NCI-H1436 treated with DMSO at 0.1 percent for 48 hours (cell line): ENCODE measurements at places on chromosomes 1 and 21.

GRCh38 chr21:32082466-32082865, 196.4 kb downstream of the MIS18A start:
- DNase-seq, result no peak

DNA sequence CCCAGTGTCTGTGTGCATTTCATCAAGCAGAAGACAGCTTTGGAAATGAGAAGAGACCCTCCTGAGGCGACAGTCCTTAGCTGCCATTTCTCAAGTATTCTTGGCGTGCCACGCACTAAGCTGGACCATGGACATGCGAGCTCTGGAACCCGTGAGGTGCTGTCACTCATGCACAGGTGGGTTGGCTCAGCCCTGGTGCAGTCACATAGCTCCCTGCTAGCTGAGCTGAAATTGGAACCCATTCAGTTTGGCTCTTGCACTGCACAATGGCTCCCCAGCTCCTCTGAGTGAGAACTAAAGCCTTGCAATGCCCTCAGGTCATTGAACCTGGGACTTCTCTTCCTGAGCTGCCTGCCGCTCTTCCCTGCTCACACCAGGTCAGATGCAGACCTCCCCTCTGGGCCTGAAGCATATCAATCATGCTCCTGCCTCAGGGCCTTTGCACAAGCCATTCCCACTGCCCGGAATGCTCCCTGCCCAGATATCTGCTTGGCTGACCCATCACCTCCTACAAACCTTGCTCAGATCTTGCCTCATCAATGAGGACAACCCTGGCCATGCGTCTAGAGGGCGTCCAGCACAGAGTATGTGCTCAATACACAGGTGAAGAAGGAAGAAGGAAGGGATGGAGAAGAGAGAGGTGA, 6.3 kb upstream of the SRARP start:
- no peak for DNase-seq

- DNase-seq, result no peak
Observed at GRCh38 chr1:241406421-241406820, 49.4 kb upstream of the RGS7 start.

GRCh38 chr1:91753878-91754277, 132.1 kb downstream of the TGFBR3 start:
- no peak for DNase-seq

GRCh38 chr1:155954645-155955044, 13.2 kb downstream of the RXFP4 start:
- no peak for DNase-seq

DNA sequence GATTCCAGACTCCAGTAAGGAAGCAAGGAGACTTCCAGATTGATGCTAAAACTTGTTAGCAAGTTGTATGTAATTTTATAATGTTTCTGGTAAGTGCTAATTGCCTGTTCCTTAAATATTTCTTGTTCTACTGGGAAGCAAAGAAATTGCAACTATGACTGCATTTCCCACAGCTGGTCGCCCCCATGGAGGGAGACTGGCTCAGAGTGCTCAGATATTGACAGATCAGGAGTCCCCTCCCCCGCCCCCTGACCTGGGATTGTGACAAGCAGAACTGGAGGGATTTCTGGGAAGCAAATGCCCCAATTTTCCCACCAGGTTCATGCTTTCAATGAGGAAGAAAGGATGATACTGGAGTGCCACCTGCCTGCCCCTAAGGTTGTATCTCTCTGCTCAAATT, 82.2 kb upstream of the HMGB4 start:
- no peak for DNase-seq

GRCh38 chr1:3717041-3717714, 35.1 kb upstream of the CCDC27 start:
- DNase-seq, result no peak

DNA sequence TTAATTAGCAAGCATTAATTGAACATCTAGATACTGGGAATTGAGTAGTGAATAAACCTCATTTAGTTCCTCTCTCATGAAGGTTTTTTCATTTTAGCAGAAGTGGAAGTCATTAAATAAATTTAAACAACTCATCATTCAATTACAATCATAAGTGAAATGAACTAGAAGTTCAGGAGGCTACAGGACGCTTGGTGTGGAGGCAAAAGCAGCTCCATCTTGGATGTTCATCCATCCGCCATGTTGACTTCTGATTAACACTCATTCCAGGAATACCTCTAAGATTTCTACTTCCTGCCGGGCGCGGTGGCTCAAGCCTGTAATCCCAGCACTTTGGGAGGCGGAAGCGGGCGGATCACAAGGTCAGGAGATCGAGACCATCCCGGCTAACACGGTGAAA, 11.5 kb upstream of the NTPCR start:
- DNase-seq, result no peak

DNA sequence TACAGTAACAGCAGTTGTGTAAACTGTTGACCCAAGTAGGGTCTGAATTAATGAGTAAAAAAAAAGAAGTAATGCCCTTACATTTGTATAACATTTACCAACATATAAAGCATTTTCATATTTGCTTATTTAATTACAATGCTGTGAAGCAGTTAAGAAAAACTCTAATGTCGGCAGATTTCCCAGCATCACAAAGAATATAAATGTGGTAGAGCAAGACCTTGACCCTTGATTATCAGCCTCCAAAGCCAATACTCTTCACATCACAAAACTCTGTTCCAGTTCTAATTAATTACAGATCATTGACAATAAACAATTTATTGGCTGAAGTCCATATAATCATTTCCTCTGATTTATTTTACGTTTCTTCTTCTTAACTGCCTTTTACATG, 130.2 kb downstream of the DUSP10 start:
- no peak for DNase-seq

DNA sequence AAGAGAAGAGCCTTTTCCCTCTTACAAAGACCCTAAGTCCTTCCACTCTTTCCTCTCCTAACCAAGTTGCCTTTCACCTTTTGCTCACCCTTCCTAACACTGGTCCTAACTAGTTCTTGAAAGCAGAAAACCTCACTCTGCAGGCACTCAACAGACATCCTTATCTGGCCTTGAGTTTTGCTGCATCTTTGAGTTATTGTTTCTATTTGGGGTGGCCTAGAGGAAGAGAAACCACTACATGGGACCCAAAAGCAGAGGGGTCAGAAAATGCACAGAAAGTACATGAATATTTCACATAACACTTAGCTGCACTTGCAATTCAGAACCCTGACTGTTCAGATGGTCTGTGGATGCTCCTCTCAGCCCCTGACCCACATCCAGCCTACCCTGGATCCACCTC, 178.3 kb upstream of the SYT6 start:
- no peak for DNase-seq

GRCh38 chr1:154547105-154547732, 11.2 kb downstream of the UBE2Q1 start:
- no peak for DNase-seq

- no peak for DNase-seq
Observed at GRCh38 chr1:184330875-184331274, 56.0 kb upstream of the C1orf21 start.

DNA sequence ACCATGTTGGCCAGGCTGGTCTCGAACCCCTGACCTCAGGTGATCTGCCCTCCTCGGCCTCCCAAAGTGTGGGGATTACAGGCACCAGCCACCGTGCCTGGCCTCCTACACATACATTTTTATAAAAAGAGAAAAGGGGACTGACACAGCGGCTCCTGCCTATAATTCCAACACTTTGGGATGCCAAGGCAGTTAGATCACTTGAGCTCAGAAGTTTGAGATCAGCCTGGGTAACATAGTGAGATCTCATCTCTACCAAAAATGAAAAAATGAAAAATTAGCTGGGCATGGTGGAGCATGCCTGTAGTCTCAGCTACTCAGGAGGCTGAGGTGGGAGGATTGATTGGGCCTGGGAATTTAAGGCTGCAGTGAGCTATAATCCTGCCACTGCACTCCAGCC, 23.4 kb downstream of the ZNF281 start:
- DNase-seq, result no peak

- DNase-seq, result no peak
Observed at GRCh38 chr21:28473530-28474220, 519.0 kb downstream of the LTN1 start.

GRCh38 chr1:180574031-180574713, 15.4 kb downstream of the OVAAL start:
- DNase-seq, result no peak

- no peak for DNase-seq
Observed at GRCh38 chr1:78447086-78447485, 43.7 kb upstream of the PTGFR start.

- DNase-seq, result no peak
Observed at GRCh38 chr1:180188684-180189175, 34.1 kb downstream of the QSOX1 start.

DNA sequence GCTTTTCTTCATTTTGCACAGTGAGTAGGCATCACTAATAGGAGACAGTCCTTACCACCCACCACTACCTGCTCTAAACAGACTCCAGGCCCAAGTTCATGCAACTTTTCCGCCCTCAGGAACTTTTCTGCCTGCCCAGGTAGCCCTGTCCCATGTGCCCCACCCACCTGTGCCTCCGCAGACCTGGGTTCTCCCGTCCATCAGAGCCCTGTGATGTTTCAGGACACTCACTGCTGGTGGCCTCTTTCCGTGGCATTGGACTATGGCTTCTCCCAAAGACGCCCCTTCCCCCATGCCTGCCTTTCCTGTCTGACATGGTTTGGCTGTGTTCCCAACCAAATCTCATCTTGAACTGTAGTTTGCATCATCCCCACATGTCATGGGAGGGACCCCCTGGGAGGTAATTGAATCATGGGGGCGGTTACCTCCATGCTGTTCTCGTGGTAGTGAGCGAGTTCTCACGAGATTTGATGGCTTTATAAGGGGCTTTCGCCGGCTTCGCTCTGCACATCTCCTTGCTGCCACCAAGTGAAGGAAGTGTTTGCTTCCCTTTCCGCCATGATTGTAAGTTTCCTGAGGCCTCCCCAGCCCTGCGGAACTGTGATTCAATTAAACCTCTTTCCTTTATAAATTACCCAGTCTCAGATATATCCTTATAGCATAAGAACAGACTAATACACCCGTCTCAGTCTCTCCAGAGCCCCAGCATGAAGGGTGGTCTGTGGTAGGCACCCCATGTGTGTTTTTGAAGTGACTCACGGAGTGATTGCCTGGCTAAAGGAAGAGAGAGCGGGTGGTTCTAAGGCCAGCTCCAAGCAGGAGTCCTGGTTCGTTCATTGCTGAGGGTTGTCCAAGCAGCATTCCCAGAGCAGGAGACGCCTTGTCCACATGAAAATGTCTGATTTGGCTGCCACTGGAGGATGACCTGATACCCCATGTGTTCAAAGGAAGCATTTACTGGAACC, 86.0 kb upstream of the ZBTB40 start:
- DNase-seq, result no peak

- DNase-seq, result no peak
Observed at GRCh38 chr1:115924770-115925169, 51.5 kb upstream of the SLC22A15 start.

DNA sequence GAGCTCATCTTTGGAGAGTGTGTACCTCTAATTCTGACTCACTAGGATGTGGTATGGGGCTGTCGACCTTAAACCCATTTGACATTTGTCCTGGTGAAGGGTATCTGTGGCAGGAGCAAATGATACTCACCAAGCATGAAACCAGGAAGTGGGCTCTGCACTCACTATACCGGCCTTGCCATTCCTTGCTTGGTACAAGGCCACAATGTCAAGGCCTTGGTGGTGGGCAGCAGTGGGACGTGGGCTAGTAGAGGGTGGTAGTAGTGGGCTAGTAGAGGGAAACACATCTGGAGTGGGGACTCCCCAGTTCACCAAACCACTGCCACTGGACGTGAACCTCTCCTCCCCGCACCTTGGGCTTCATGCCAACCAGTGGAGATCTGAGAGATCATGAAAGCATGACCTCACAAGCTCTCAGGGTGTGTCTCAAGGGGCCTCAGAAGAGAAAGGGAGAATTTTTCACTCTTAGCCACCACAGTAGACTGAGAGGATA, 11.5 kb downstream of the TNFSF4 start:
- no peak for DNase-seq

- DNase-seq, result no peak
Observed at GRCh38 chr1:51549016-51549619, 30.1 kb upstream of the EPS15 start.

DNA sequence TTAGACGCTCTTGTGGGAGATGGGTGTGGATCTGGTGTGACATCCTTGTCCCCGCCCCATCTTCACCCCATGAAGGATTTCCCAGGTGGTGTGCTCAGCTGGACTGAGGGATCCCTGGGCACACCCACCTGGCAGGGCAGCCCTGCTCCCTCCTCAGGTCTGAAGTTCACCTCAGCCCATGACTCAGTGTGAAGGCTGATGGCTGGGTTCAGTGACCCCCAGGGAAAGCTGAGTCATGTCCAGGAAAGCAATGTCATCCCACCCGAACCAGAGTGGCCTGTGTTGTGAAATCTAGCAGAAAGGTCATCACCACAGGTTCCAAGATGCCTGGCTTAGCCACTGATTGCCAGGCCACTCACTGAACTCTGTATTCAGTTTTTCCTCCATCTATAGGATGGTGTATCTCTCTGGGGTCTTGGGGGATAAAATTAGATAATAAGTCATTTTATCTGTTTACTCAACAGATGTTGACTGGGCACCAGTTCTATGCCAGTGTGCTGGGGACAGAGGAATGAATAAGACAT, 97.7 kb upstream of the JUN start:
- DNase-seq, result no peak

- DNase-seq, result no peak
Observed at GRCh38 chr1:168216171-168216570, 9.6 kb upstream of the SFT2D2 start.

DNA sequence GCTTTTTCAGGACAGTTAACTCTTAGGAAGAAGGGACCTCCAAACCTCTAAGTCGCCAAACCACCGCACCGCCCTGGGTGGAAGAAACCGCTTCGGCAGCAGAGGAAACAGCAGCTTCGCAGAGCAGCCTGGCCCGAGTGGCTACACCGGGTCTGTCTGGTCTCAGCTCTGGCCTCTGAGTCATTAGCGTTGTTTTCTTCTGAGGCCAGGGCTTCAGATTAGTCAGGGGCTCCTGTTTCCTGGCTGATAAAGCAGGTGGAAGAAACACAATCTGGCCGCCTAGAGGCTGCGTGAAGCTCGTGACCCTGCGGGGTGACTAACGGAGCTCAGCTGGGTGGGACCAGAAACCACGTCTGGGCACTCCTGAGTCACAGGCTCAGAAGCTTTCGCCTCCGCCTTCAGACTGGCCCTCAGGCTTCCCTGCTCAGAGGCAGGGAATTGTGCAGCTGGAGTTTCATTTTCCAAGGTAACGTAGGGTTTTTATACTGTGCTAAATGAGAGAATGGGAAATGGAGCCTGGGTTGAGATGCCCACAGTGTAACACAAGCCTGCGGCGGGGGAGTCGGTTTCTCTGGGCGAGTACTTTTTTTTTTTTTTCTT, 44.9 kb downstream of the CHAF1B start:
- no peak for DNase-seq

DNA sequence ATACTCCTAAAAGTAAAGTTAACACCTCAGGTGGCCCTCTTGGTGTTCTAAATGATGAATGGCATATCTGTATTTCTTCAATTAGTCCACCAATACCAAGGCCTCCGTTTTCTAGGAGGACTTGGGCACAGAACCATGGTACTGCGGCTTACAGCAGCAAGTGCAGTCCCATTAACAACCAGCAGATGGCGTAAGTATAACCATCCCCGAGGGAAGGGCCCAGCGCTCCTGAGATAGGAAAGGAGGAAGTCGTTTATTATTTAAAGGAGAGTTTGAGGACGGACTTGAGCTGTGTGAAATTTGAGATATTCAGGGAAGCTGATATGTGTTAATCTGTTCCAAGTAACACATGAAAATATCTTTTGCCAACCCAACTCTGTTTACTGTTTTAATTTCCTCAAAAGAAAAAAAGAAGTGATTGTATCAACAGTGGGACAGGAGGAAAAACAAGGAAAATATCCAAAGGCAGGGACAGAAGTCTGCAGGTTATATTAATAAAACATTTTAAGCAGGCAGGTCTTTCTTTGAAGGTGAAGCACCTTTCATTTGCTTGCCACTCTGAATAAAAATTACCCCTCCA, 37.7 kb upstream of the KCNJ15 start:
- DNase-seq, result no peak

GRCh38 chr1:111677604-111678003, 58.0 kb downstream of the RAP1A start:
- DNase-seq, result no peak
